ENCODE measurements at places on chromosomes 5 and 9.

- DNase-seq, result no peak
Observed at GRCh38 chr5:91976451-91976850, 593.3 kb upstream of the ARRDC3 start.

DNA sequence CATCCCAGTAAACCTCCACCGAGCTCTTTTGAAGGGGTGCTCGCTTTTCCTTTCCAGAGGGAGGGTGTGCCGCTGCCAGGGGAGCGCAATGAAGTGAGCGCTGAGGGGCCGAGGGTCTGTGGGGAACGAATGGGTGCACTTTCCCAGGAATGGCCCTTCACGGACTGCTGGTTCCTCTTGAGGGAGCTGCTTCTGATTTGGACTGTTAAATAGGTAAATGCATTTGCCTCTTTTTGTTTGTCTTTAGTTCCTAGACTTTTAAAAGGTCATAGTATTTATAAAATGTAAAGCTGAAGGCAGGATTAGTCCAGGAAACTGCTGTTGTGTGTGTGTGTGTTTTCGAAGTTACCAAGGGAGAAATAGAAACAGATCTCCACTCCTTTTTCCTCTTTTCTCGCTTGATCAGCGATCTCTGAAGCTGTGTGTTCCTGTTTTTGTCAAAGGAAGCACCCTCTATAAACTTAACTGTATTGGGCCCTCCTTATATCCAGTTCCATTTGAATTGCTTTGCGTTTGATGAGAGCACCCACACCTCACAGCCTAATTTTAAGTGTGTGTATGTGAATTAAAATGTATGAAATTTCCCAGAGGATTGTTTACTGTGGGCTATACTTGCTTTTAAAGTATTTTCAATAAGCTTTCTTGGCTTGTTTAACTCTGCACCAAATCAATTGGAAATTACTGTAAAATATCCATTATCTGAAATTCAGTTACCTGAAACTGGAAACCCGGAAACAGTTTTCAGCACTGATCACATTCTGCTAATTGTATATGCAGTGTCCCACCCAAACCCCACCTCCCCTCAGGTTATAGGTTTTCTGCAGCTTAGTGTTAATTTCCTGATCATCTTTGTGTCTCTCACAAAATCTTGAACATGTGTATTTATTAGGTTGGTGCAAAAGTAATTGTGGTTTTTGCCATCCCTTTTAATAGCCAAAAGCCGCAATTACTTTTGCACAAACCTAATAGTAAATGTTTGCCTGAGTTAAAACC lies 966 bp downstream of the SNX2 start:
- DNase-seq, result no peak

- DNase-seq, result no peak
Observed at GRCh38 chr9:105138306-105138801, 106.1 kb upstream of the SLC44A1 start.

DNA sequence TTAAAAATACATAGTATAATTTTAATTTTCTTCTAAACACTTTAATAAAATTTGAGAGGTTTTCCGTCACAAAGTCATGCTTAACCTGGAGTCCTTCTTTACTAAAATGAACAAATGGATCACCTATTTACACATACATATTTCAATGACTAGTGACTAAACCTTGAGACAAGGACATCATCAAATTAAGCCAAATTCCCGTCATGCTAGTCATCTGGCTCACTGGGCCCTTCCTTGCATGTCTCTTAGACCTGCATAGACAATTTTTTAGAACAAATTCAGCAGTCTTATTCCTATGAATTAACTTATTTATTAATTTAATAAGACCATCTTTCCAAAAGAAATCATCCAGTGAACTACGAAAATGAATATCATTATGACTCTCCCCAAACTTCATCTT lies 26.6 kb downstream of the ERAP2 start:
- no peak for DNase-seq

- no peak for DNase-seq
Observed at GRCh38 chr5:75460942-75461610, 50.4 kb downstream of the CERT1 start.

GRCh38 chr5:174151599-174152181 lies 106.2 kb downstream of the NSG2 start:
- no peak for DNase-seq

DNA sequence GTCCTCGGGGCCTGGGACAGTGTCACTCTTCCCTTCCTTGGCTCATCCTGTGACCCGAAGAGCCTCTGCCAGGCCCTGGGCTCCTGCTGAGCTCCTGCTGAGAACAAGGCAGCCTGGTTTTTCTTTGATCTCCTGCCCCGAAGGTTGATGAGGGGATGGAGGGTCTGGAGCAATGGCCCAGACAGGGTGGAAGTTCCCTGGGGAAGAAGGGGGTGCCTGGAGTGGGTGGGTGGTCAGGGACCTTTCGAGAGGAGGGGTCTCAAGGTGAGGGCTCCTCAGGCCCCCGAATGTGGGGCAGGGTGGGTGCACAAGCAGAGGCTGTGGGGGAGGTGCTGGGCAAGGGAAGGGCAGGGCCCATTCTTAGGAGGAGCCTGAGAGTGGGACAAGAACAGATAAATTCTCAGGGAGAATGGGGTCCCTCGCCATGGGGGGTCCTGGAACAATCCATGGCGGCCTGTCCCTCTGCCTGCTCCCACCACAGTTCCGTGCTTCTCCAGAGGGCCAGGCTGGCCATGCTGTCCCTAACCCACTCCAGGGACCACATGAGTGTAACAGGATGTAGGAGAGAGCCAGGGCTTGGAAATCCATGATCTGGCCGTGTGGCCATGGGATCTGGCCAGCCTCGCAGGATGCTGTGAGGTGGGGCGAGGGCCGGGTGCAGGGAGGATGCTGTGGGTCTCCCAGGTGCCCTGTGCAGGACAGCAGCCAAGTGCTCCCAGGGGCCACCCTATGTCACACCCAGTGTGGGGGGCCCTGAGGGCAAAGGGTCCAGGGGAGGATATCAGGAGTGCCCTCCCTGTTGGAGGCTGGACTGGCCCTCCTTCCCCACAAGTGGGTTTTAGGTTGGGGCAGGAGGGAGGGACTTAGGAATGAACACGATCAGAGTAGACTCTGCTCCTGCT lies 128.5 kb upstream of the LPCAT1 start:
- no peak for DNase-seq

GRCh38 chr5:58066076-58066475 lies 393.8 kb downstream of the PLK2 start:
- no peak for DNase-seq

GRCh38 chr5:127754706-127755105 lies 51.5 kb downstream of the CCDC192 start:
- no peak for DNase-seq

DNA sequence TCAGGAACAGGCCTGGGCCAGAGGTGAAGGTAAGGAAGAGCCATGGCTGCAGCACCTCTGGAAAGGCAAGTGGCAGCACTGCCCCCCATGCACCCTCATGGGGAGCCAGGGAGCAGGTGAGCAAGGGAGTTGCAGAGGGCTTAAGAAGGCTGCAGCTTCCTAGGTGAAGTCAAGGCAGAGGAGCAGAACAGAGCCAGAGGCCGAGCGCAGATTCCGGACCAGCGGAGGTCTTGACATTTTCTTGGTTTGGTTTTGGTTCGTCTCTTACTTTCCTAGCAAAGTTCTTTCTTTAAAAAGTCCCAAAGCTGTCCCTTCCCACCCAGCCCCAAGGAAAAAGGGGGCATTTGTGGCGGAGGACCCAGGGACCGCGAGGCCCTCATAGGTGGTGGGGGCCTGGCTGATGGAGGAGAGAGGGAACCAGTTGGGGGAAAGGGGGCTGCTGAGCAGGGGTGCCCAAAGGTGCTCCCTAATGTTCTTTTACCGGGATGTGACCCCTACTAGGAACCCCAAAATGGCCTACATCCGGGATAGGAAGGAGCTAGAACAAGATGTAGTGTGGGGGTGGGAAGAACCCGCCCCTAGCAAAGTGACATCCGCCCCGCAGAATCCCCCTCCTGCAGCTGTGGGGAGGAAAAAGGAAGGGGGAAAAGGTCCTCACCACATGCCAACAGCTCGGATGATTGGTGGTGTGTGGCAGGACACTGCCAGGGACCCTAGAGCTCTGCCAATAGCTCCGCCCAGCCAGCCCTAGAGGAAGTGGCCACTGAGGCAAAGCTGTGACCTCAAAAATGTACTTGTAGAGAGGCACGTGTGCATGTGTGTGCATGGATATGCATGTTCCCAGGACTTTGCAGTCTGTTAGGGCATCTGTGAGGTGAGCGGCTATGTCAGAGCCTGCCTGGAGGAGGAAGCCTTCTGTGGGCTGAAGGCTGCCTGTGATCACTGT lies 914 bp upstream of the CD72 start:
- DNase-seq, result no peak

DNA sequence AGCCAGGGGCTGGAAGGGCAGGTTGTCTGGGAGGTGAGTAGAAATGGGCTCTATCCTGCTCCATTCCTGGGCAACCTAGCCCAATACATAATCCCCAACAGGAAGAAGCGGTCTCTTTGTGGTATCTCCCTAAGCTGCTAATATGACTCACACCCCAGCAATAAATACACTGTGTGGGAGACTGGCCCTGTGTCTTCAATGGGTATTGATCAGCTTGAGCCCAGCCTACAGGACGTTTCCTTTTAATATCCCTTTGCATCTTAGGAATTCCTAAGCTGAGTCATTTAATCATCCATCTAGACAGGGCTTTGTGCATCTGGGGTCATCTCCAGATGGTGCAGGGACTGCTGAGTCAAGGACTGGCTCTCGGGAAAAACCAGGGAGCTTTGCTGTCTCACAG lies 207.0 kb upstream of the PANK3 start:
- no peak for DNase-seq

- DNase-seq, result peak; percentile 15
Observed at GRCh38 chr9:4297151-4297785, 2.6 kb downstream of the GLIS3 start.

DNA sequence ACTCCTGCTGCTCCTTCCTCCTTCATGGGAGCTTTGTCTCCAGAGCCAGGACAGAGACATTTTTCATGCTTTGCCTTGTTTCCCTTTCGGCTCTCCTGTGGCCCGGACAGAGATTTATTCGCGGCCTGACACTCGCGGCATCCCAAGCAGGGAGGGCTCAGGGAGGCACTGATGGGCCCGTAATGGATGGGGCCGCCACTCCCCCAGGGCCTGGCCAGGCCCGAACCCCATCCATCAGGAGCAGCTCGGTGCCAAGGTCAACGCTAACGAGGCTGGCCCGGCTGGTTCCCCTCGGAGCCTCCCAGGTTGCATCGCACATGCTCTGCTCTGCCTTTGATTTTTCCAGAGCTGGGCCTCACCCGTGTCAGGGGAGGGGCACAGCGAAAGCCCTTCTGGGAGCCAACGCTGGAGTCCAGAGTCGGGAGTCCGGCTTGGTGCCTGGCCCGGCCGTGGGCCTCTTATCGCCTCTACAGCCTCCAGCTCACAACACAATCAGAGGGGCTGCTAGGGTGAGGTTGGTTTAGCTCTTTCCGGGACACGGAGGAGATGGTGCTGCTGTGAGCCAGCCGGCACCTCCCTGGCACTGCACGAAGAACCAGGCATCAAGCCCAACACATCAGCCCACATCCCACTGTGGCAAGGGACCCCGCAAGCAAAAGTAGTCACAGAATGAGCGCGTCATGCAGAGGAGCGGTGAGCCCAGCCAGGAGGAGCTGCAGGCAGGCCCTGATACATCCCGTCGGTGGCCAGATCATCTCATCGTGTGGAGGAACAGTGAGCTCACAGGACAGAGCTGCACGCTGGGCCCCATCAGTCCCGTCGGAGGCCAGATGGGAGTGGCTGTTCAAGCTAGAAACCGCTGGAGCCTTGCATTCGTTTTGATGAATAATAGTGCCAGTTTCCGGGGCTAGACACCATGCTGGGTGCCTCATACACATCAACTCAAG lies 72.2 kb upstream of the BARHL1 start:
- no peak for DNase-seq

GRCh38 chr5:11797132-11797531 lies 107.1 kb downstream of the CTNND2 start:
- no peak for DNase-seq

GRCh38 chr5:115855959-115856358 lies 14.2 kb downstream of the AP3S1 start:
- DNase-seq, result no peak

- no peak for DNase-seq
Observed at GRCh38 chr9:92895812-92896436, 18.1 kb upstream of the ZNF484 start.

GRCh38 chr9:100674419-100675122 lies 96.7 kb downstream of the CAVIN4 start:
- DNase-seq, result no peak

DNA sequence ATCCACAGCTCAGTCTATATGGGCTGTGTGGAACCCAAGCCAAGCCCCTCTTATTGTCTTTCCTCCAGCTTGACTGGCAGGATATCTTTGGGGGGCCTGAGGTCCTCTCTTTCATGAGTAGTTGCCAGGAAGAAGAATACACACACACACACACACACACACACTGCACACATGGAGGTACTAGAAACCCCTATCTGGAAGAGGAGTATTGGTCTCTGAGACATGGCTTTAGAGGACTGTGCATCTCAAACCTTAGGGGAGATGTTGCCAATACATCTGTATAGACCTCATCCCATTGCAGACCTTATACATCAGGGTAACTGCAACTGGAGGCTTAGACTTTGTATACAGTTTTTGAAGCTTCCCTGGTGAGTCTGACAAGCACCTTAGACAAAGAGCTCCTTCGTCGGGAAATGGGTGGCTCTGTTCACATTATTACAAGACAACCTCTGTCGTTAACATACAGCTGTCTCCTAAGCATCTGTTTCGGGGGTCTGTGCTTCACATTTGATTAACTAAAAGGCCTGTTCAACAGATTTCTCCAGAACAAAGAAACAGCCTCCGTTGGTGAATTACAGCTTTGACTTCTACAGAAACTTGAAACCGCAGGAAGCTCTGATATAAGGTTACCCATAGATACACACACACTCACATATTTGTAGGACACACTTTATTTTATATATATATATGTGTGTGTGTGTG lies 5.5 kb upstream of the ENTREP1 start:
- DNase-seq, result no peak

DNA sequence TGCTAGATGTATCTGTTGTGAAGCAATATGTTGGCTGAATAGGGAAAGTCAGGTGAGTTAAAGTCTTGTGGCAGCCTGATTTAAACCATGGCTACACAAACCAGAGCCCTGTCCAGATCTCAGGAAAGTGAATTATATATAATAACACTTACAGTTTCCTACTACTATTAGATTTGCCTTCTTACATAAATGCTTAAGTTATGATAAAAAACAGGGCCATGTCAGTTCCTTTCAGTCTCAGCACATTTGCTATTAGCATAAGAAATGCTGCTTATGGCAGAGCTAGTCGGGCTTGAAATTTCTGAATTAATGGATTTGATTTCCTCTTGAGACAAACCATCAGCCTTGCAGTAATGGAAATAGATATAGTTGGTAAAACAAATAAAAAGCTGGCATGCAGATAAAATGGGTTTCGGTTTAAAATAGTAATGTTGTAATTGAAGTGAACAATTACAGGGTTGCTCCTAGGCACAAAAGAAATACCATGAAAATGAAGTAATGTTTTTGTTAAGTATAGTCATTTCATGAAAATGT lies 664.2 kb upstream of the ZNF608 start:
- DNase-seq, result no peak

DNA sequence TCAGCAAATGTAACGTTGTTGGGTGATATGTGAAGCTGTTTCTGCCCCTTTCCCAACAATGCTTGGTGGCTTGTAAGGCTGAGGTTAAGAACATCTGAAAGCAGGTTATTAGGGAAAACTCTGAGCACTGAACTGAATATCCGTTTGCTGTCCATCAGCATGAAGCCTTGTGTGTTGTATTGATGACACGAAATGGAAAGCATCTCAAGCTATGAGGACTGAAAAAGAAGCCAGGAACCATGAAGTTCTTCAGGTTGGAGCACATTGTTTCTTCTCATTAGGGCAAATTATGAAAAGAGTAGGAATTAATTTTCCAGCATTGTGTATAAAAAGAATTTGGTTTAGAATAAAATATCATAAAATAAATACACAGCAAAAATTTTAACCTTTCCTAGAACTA lies 106.8 kb downstream of the IZUMO3 start:
- DNase-seq, result no peak

- DNase-seq, result no peak
Observed at GRCh38 chr9:78238046-78239038, 2.5 kb downstream of the CEP78 start.
